Stimulated activated CD8-positive, alpha-beta memory T cell treated with anti-CD3 and anti-CD28 coated beads, Interleukin-7, amount 100 ng/mL, for 1 hour (primary cell): ENCODE measurements at places on chromosomes 3 and 15.

DNA sequence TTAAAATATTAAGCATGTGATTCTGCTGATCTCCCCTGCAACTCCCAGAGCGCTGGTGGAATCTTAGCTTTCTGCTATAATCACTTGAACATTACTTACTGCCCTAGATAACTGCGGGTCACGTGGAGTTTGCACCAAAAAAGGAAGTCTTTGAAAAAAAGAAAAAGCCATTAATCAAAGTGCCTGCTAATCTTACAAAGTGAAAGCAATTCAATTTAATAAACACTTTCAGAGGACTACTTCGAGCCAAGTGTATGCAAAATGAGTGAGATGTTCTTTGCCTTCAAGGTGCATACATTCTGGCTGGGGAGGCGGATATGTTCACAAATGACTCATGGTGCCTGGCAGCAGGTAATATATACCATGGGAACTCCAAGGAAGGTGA is 109.9 kb upstream of the GAP43 start:
- DNase-seq: no peak

GRCh38 chr3:155804323-155804722 is 1.8 kb downstream of the C3orf33 start:
- no peak for DNase-seq

DNA sequence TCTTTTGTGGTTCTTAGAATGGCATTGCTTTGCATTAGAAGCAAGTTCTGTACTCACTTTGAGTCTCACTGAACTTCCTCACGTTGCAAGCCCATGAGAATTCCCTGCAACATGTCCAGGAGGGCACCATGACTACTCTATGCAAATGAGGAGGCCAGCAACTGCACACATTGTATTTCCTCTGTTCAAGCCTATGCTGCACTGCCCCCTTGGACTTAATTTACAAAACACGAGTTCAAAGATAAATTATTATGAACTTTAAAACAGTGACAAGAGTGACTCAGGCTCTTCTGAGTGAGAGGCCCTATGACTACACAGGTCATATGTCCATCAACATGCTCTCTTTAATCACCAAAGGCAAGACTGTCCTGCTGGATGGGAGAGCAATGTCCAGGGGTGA is 484.2 kb upstream of the ATP11B start:
- DNase-seq: no peak

DNA sequence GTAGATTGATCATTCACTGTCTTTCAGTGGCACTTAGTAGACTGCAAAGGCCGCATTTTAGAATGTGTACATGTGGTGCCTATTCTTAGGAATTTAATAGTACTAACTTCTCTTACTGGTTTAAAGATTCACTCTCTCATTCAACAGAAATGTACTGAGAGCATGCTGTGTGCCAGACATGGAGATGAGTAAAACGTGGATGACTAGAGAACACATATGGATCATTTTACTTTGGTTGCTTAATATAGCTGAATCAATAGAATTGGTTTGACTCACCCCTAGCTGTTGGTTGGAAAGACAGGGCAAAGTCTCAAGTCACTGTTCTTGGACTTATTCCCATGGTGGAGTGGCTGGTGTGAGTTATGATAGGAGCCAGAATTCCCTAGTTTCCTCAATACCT is 109.1 kb upstream of the TNFAIP8L3 start:
- no peak for DNase-seq

DNA sequence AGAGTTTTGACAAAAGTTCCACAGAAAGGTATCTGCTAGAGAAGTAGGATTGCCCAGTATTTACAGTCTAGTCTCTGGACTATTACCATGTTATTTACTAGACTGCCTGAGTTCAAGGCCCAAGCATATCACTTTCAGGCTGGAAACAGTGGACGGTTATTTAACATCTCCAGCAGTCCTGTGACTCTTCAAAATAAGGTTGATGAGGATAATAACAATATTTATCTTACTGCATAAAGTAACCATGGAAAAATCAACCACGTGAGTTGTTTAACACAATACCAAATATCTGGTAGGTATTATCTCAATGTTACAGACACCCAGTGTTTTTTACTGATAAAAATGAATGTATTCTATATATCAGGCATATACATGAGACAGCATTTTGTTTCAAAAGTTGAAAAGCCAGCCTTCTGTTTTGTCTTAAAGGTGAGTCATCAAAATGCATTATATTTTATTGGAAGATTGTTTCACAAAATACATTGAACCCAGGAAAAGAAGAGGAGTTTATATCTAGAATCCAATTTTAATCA is 535.8 kb downstream of the TBL1XR1 start:
- no peak for DNase-seq

GRCh38 chr3:15676259-15676658 is 74.7 kb downstream of the BTD start:
- DNase-seq: no peak
